Brain pericyte (primary cell): ENCODE measurements at places on chromosomes 12 and 14.

GRCh38 chr12:67890726-67891258 is 98.5 kb upstream of the IFNG-AS1 start:
- no peak for DNase-seq

GRCh38 chr14:84403585-84403984 is 1126.4 kb upstream of the FLRT2 start:
- DNase-seq, result no peak

DNA sequence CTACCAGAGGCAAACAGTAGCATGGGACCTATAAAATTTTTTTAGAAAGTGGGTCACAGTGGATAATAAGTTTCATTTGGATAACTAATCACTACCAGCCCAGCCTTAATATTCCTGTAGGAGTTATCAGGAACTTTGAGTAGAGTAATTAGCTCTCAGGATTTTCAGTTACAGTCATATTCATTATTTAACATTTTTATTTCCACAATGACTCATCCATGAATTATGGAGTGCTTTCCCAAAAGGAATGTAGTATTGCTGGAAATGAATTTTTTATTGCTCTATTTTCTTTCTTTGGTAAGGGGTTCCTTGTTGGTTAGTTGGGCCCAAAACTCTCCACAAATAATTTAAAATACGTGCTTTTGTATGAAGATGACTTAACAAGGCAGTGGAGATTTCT is 53.7 kb downstream of the ERC1 start:
- DNase-seq, result no peak

GRCh38 chr14:65387628-65388027 is 24.9 kb upstream of the FUT8 start:
- no peak for DNase-seq

DNA sequence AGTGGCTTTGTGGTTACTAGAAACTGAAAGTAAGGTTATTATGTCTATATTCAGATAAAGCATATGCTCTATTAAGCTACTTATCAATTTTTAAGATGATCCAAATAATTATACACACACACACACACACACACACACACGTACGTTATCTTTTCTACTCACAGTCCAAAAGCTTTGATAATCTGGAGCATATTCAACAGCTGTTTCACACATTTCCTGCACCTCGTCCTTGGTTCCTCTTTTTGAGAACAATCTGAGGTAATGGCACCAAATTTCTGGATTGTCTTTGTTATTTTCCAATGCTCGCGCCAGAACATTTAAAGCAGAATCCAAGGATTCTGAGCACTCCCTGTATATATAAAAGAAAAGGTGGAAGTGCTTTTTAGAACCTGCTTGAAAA is 37.5 kb downstream of the ZFC3H1 start:
- no peak for DNase-seq

- DNase-seq, result no peak
Measured at GRCh38 chr14:91062600-91062999, 2.2 kb upstream of the RPS6KA5 start.

DNA sequence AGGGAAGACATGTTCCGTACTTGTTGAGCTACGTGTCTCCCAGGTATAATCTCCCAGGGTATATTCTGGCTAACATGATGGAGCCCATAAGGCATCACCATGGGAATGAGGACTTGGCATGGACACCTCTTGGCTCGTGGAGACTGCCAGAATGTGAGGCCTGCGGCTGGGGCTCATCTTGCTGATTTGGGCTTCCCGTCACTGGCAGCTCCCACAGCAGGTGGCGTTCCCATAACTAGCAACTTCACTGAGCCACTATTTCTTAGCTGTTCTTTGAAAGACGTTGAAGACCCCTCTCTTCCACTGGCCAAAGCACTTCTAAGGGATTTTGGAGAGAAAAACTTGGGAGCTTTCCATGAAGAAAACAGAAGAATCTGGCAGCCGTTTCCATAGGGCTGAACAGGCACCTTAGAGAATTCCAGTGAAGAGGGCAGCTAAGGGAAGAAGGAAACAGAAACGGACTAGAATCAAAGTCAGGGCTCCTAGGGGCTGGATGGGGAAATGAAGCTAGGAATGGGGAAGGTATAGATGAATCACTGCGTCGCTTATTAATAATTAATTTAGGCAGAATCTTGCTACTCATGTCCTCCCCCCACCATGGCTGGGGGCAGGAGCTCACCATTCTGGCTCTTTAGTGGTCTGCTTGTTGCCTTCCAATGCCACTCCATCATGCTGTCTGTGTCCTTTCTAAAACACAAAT is 39.7 kb upstream of the FOS start:
- DNase-seq, result no peak

GRCh38 chr12:20006871-20007730 is 361.2 kb upstream of the PDE3A start:
- no peak for DNase-seq

DNA sequence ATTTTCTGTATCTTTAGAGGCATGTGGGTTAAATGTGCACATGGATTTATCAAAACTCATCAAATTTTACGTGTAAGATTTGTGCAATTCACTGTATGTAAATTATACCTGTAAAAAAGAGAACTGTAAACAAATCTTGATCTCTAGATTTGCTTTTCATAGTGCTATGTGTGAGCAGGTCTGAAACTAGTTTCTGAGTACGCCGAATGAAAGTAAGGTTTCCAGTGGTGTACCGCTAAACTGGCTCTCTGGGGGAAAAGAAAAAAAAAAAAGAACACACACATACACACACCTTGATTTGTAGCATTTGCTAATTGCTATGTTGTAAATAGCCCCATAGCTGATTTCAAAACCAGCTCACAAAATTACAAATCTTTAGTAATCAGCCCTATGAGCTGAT is 8.6 kb upstream of the SLC41A2 start:
- no peak for DNase-seq
